NCI-H187 treated with DMSO at 0.1 percent for 48 hours (cell line): ENCODE measurements at places on chromosomes 1 and 21.

- no peak for DNase-seq
Observed at GRCh38 chr1:205344066-205344928, 12.4 kb downstream of the KLHDC8A start.

DNA sequence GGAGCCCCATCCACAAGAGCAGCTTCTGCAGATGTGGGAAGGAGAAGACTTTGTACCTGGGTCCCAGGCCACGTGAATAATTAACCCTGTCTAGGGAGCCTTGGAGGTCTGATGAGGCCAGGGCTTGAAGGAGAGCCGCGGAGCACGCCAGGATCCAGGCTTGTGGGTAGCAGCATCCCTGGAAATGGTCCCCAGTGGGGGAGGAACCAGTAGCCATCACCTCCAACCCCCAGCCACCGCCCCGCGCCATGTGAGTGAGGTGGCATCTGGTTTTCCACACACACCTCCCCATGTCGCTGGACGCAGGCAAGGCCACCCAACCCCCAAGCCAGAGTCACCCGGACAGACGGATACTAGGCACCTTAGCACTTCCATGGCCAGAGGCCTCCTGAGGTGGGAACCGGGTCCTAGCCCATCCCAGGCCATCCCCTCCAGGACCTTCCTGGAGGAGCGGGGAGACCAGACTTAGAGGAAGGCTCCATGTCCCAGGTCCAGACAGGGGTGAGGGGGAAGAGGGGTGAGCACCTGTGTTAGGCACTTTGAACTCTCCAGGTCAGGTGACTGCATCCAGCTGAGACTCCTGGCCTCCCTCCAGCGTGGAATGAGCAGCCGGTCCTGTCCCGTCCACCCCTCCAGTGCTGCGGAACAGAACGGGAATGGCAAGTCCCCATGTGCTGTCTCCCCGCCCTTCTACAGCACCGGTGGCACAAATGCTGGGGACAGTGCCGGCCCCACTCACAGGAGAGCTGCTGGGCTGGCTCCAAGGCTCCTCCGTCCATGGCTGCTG, 53.2 kb downstream of the RIPK4 start:
- DNase-seq, result no peak

DNA sequence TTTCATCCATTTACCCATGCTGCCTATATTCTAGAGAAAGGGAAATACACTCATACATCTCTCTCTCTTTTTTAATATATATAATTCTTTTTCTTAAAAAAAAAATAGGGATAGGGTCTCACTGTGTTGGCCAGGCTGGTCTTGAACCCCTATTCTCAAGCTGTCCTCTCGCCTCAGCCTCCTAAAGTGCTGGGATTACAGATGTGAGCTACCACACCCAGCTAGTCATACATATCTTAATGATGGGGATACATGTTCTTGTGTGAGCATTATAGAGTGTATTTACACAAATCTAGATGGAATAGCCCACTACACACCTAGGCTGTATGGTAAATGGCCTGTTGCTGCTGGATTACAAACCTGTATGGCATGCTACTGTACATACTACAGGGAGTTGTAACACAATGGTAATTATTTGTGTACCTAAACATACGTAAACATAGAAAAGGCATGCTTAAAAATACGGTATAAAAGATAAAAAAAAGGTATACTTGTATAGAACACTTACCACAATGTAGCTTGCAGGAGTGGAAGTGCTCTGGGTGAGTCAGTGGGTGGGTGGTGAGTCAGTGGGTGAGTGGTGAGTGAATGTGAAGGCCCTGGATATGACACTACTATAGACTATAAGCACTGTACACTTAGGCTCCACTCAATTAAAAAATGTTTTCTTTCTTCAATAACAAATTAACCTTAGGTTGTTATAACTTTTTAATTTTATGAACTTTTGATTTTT, 72.9 kb downstream of the IVNS1ABP start:
- no peak for DNase-seq

DNA sequence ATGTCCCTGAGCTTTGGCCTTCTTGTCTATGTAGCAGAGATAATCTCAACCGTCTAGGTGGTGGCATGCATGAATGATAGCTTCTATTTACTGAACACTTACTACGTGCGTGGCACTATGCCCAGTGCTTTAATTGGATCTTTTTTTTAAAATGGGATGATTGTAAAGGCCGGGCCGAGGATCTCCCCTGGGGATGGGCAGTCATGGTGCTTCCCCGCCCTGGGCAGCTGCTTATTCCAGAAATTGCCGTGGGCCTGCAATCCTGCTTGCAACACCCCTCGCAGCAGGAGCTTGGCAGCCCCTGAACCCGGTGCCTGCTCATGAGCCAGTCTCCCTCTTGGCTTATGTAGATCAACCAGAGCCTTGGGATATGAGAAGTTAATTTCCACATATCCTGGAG, 360.7 kb downstream of the CAMTA1 start:
- no peak for DNase-seq

GRCh38 chr1:164660412-164660772, 101.4 kb downstream of the PBX1 start:
- peak; percentile 95 for DNase-seq

- no peak for DNase-seq
Observed at GRCh38 chr1:230940848-230941247, 37.8 kb downstream of the TTC13 start.

- no peak for DNase-seq
Observed at GRCh38 chr1:40300249-40300567, 16.9 kb downstream of the COL9A2 start.

GRCh38 chr1:3265835-3266805, 188.3 kb upstream of the ARHGEF16 start:
- DNase-seq, result no peak

- peak; percentile 15 for DNase-seq
Observed at GRCh38 chr21:34018910-34019309, 54.5 kb upstream of the MRPS6 start.

DNA sequence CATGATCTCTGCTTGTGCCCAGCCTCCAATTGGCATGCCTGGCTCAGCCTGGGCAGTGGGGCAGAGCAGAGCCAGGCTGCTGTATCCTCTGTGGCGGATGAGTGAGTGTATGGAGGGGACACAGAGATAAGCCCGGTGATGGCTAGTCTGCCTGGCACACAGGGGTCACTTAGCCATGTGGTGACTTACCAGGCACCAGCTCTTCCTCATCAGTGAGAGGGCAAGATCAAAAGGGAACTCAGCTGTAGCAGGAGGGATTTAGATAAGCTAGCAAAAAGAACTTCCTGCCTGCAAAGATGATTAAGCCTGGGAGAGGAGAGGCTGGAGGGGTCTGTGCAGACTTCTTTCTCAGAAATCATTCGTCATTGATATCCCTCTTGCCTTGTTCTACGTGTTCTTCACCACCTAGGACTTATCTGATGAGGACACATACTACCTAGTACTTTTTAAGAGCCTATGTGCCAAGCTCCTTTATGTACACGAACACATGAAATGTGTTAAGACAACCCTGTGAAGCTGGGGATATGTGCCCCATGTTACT, 7.9 kb downstream of the KIF21B start:
- DNase-seq, result no peak

DNA sequence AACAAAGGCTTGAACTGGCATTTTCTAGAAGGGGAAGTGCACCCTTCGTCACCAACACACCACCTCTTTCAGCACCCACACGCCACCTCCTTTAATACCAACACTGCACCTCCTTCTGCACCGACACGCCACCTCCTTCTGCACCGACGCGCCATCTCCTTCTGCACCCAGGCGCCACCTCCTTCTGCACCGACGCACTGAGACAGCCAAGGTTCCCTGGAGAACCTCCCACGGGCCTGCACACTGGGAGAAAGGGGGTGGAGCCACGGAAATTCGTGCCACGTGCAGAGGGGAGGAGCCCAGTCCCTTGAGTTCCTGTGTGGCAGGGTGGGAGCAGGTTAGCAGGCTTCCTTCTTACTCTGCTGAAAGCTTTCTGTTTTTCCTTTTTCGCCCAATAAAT, 327.9 kb upstream of the C1orf174 start:
- no peak for DNase-seq

GRCh38 chr1:156416993-156417392, 48.0 kb downstream of the RHBG start:
- no peak for DNase-seq
